Skeletal muscle cell (primary cell): ENCODE measurements at places on chromosomes 16 and 17.

DNA sequence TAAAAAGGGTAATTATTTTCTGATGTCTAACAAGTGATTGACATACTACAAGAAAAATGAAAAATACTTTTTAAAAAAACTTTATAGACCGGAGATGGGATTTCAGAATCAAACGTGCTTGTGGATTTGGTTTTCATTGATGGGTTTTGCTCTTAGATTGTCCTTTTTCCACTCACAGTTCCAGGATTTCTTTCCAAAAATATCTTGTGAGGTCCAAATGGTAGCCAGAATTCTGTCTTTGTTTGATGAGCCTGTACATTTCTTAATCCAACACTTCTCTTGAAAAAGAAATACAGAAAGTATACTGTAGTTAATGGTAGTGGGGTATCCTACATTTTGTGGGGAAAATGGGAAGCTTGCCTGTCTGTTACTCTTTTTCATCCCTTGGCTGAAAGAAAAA lies 329.3 kb downstream of the KCNJ2 start:
- DNase-seq, result no peak

GRCh38 chr17:75557852-75558665 lies 29.5 kb upstream of the MYO15B start:
- no peak for DNase-seq

GRCh38 chr17:3596804-3597464 lies 12.3 kb downstream of the TRPV1 start:
- no peak for DNase-seq

GRCh38 chr17:82909322-82909904 lies 69.6 kb upstream of the ZNF750 start:
- no peak for DNase-seq

DNA sequence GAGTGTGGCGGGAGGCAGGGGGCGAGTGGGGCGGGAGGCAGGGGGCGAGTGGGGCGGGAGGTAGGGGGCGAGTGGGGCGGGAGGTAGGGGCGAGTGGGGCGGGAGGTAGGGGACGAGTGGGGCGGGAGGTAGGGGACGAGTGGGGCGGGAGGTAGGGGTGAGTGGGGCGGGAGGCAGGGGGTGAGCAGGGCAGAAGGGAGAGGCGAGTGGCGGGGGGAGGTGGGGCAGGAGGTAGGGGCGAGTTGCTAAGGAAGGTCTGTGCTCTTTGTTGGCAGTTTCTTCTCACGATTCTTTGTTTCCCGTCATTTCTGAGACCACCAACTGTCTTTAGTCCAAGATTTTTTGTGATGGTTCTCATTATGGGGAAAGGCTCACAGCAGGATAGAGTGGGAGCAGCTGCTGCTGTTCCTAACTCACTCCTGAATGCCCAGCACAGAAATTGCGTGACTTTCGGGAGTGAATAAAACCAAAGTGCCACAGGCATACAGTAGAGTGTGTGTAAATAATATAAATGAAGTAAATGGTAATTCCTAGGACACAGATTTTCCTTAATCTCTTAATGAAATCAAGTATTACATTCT lies 44.7 kb downstream of the COG7 start:
- no peak for DNase-seq

GRCh38 chr16:67716097-67716496 lies 3.0 kb downstream of the GFOD2 start:
- DNase-seq, result no peak

- no peak for DNase-seq
Observed at GRCh38 chr16:4522051-4522581, 16.5 kb downstream of the CDIP1 start.

DNA sequence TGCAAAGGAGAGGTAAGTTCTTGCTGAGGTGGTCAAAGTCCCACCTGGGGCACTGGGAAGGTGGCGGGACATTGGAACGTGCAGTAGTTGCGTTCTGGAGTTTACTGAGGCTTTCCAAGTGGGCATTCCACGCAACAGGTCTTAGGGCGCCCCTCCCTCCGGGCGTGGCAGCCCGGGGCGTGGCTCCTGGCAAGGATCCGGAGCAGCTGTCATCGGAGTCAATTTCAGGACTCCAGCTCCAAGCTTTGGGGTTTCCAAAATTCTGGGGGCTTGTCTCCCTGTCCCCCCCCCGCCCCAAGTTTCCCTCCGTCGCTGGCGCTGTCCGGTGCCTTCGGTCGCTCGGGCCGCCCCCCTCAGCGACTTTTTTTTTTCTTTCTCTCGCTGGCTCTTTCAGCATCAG lies 43.1 kb upstream of the AMZ2 start:
- DNase-seq, result no peak

DNA sequence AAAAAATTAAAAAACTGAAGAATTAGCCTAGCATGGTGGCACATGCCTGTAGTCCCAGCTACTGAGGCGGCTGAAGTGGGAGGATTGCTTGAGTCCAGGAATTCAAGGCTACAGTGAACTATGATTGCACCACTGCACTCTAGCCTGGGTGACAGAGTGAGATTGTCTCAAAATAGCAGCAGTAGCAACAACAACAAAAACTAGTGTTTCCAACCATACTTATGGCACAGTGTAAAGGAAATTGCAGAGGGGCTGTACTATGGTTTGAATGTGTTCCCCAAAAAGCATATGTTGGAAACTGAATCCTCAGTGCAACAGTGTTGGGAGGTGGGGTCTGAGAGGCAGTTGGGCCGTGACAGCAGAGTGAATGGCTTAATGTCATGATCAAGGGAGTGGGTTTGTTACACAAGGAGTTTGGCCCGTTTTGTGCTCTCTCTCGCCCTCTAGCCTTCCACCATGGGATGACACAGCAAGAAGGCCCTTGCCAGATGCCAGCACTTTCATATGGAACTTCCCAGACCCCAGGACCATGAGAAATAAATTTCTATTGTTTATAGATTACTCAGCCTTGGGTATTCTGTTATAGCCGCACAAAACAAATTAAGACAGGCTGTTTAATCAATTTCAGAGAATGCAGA lies 70.0 kb downstream of the PGS1 start:
- DNase-seq, result no peak

GRCh38 chr16:57998992-57999365 lies 1.5 kb downstream of the ZNF319 start:
- no peak for DNase-seq

DNA sequence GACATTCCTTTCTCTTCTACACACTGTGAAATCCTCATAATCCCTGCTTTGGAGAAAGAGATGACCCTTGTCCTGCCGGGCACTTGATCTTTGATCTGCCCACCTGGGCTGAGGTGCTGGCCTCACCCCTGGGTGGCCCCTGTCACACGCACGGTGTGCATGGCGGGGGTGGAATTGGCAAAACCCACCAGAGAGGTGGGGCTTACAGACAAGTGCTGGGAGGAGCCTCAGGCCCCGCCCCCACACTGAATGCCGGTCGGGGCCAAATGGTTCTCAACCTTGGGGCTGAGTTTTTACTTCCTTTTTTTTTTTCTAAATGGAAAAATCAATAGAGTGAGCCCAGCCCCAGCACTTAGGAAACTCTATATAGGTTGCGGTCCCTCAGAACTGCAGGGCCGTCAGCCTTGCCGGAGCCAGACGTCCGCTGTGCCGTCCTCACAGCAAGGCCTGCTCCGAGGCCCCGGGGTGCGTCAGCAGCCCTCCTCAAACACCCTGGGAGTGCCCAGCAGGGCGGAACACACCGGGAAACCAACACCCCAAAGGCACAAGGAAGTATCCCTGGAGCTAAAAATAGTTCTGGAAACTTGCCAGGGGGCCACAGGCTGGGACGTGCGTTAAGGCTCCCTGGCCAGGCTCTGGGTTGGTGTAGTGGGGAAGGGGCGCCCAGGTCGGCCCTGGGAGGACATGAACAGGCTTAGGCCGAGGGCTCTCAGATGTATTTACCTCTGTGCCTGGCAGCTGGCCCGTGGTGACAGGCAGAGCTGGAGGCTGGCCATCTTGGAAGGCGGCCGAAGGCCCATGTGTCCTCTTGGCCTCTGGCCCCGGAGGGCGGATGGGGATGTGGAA lies 11.0 kb downstream of the GPRC5C start:
- DNase-seq, result no peak

GRCh38 chr17:67168496-67168895 lies 76.5 kb downstream of the HELZ start:
- no peak for DNase-seq

- no peak for DNase-seq
Observed at GRCh38 chr17:33416131-33416530, 123.0 kb upstream of the ASIC2 start.

DNA sequence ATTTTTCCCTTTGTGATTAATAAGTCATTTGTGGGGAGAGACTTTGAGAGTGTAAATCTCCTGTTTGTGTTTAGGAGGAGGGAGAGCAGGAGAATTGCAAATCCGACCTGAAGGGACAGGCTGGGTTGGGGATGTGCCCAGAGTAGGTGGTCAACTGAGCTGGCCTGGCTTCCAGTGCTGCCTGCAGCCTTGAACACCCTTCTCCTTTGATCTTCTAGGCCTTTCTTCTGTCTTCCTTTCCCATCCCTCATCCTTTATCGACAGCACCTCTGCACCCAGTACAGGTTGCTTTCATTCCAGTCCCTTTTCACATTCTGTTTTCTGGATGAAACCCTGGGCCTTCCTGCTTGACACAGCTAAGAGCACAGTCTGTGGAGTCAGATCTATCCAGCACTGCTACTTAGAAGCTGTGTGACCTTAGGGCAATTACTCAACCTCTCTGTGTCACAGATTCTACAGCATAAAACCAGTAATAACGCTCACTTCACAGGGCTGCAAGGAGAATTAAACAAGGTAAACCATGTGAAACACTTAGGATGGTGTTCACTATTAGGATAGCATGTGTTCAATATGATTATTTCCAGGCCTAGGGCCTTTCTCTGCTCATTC lies 1.0 kb upstream of the CSNK2A2 start:
- no peak for DNase-seq

- peak; percentile 48 for DNase-seq
Observed at GRCh38 chr17:79019632-79020584, 4.1 kb upstream of the C1QTNF1 start.

GRCh38 chr17:8117980-8118768 lies at the start of gene ALOXE3:
Gene ALOXE3, minus strand, starts transcription at chr17:8118514. Its CDS starts 524 bp downstream, at chr17:8117990.
- no peak for DNase-seq

DNA sequence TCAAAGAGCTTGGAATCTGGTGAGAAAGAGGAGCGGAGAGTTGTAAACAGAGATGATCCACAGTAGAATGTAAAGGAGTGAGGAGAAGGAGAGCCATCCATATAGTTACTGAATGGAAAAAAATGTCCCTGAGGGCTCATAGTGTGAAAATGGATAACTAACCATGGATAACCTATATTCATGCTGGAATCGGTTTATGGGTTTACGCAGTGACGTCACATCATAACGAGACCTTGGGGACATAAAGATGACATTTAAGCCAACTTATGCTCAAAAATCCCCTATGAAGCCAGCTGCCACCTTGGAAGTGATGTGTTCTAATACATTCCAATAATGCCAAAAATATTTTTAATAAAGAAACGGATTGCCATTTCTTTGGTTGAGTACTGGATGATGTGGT lies 22.5 kb downstream of the IRX6 start:
- no peak for DNase-seq

GRCh38 chr16:56195151-56195550 lies 3.9 kb downstream of the GNAO1 start:
- no peak for DNase-seq

- no peak for DNase-seq
Observed at GRCh38 chr16:4241928-4242283, at the start of gene SRL. Gene SRL, minus strand, starts transcription at chr16:4242080. Its CDS starts 13 bp downstream, at chr16:4242067.

- no peak for DNase-seq
Observed at GRCh38 chr16:3129137-3130131, 5.4 kb upstream of the ZNF213 start.

GRCh38 chr16:89347807-89348206 lies 130.3 kb downstream of the ZNF778 start:
- no peak for DNase-seq

DNA sequence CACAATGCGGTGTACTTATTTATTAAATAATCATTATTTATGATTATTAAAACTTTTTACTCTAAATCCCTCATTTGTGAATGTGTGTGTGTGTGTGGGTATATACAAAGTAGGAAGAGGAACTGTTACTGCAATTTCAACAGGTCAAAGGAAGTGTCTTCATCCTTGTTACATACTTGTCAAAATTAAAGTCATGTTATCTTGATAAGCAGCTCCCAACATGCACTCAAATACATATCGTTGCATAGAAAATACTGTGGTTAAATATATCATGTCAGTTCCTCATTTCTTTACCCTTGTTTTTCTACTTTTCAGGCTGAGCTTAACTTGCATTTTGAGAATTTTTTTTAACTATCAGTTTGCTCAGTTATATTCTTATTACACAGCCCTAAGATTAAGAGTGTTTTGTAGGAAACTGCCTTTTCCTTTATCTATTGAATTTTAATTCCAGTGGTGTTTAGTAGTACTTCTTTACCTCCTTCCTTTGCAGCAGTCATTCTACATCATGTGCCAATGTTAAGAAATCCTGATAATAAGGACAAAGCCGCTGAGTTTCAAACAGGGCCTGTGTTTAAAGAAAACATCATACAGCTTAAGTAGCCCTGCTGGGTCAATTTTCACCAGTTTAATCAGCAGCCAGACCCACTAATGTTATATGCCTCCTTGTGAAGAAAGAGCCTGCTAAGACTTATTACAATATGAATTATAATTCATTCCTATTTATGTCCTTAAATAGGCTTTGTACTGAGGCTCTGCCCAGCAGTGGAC lies 7.2 kb downstream of the EFCAB5 start:
- DNase-seq, result no peak

DNA sequence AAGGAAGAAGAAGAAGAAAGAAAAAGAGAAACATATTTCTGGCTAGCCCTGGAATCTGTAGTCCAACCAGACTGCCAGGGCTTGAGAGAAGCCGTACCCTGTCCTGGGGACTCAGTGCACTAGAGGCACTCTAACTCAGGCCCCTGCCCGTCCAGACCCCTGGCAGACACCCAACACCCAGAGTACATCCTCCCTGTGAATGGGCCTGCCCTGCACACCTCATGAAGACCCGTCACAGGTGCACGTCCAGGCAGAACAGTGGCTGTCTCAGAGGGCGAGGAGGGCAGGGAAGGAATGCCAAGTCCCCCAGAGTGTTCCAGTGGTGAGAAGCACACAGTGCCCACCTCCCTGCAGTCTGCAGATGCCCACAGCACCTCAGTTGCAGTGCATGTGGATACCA lies 23.0 kb downstream of the MPG start:
- DNase-seq, result no peak

- DNase-seq, result no peak
Observed at GRCh38 chr17:66138120-66138519, 53.8 kb downstream of the CEP112 start.

- no peak for DNase-seq
Observed at GRCh38 chr16:84726669-84727467, 27.1 kb downstream of the USP10 start.
